ENCODE measurements at places on chromosomes 12 and 14.

GRCh38 chr12:126033751-126034150, 968.5 kb downstream of the AACS start:
- no peak for DNase-seq

GRCh38 chr14:28303248-28303647, 463.3 kb upstream of the FOXG1 start:
- no peak for DNase-seq

- DNase-seq = no peak
These were observed 356.9 kb upstream of the STXBP6 start for GRCh38 chr14:25406818-25407217.

GRCh38 chr12:95182868-95183415, 34.3 kb downstream of the FGD6 start:
- no peak for DNase-seq

Data from activated CD4-positive, alpha-beta T cell treated with anti-CD3 and anti-CD28 coated beads for 4 hours (primary cell).